ENCODE measurements at places on chromosomes 12 and 14.
A peak's percentile ranks its signal among the peaks of the same experiment; 100 is the strongest.

DNA sequence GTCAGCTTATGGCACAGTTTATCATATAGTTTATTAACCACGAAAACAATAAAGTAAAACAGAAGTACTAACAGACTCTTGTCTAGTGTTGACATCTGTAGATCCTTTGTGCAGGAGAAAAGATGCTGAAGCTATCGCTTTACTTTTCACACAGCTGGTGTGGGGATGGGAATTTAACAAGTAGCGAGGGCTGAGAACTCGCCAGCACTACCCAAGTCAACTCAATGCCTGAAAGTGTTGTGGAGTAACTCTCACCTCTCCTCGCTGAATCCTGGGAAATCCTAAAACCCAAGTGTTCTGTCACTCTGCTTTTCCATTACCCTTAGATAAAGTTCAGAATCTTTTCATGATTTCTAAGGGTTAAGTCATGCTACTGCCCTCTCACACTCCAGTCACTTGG is 264.2 kb downstream of the BMP4 start:
- DNase-seq: no peak

DNA sequence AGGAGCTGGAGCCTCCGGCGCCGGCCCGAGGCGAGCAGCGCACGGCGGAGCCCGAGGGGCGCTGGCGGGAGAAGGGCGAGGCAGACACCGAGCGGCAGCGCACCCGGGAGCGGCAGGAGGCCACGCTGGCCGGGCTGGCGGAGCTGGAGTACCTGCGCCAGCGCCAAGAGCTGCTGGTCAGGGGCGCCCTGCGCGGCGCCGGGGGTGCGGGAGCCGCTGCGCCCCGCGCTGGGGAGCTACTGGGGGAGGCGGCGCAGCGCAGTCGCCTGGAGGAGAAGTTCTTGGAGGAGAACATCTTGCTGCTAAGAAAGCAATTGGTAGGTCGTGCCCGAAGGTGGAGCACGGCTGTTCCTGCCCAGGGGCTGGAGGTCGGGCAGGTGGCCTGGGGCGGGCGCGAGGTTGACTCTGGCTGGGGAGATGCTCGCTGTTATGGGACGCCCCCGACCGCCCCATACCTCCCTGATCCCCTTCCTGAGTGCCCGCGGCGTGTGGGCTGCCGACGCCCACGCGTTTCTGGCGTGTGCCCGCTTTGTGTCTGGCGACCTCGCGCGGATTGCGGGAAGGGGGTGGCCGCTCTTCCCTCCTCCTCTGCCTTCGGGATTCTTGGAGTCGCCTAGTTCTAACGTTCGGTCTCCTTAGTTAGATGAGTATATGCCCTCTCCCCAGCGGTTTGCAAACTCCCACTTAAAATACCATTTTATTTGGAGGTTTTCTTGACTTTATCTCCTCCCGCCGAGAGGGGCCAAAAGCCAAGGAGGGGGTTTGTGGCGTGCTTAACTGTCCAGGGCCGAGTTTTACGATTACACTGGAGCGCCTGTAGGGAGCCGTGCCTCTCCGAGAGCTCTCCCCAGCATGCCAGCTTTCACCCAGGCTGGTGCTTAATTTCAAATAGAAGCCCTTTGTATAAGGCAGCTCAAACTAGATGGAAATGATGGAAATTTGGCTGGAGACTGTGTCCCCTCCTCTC is 752 bp downstream of the DACT1 start:
- peak; percentile 15 for DNase-seq

GRCh38 chr12:7872566-7873319 is at the start of gene SLC2A14:
SLC2A14 (minus strand) TSS chr12:7872915; CDS start chr12:7869880, 3,035 bp downstream.
- DNase-seq: no peak

GRCh38 chr12:29695026-29695425 is 88.7 kb downstream of the TMTC1 start:
- no peak for DNase-seq

DNA sequence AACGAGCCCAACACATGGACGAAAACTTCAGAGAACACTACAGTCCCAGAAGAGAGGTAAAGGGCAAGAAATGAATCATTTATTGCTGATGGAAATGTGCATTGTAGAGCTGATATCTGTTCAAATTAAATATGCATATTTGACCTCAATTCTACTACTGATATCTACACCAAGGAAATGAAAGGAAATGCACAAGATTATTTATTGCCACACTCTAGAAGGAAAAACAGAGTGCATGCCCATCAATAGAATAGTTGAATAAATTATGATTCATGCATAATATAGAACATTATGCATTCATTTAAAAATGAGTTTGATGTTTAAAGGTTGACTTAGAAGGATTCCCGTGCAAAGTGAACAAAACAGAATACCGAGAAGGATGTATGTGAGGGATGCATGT is 15.6 kb upstream of the NUP107 start:
- DNase-seq: no peak

- no peak for DNase-seq
Observed at GRCh38 chr12:48943221-48943620, 14.1 kb downstream of the ARF3 start.

- peak; percentile 23 for DNase-seq
Observed at GRCh38 chr12:2003676-2004112, 563 bp downstream of the DCP1B start.

DNA sequence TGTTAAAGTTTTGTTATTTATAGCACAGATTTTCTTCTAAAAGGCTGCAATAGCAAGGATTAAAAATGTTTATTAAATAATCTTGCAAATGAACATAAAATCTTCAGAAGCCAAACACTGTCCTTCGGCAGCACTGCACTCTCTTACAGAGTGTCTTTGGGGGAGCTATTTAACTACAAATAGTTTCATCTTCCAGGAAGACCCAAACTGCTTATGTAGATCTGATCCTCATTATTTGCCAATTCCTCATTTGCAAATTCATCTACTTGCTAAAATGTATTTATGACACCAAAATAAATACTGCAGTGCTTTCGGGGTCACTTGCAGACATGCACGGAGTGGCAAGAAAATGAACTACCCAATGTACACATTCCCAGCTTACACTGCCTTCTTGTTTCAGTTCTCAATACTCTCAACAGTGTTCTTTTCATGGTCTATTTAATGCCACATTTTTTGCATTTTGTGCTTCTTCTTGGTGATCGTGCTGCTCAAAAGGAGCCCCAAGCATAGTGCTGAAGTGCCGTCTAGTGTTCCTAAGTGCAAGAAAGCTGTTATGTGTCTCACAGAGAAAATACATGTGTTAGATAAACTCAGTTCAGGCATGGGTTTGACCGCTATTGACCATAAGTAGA is 128.1 kb downstream of the PRKD1 start:
- no peak for DNase-seq

- DNase-seq: no peak
Observed at GRCh38 chr14:64733899-64734298, 29.7 kb downstream of the PLEKHG3 start.

DNA sequence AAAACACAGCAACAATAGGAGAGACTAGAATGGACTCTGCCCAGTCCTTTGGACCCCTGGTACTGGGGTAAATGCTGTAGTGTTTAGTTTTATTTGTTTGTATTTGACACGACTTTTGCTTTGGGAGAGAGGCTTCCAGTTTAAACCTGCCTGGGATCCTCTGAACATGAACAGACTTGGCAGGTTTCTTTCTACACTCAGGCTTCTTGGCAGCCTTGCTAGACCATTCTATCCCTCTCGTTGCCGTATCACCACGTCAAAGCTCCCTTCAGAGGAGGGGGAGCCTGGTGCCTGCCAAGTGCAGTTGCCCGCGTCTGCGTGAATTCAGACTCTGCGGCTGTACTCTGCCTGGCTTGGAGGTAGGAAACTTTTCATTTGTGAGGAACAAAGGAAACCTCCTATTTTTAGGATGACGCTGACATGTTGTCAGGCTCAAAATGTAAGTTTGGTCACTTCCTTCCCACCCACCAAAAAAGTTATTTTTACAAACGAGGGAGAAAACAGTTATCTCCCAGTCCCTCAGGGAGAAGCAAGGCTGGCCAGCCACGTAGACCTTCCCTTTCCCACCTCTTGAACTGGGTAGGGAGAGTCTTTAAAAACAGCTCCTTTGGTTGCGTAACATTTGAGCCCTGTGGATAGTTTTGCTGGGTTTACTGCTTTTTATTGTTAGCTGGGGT is 25.9 kb downstream of the CD9 start:
- no peak for DNase-seq

- no peak for DNase-seq
Observed at GRCh38 chr12:77788231-77789168, 42.2 kb upstream of the NAV3 start.

GRCh38 chr14:88599761-88600439 is 37.1 kb downstream of the ZC3H14 start:
- no peak for DNase-seq

DNA sequence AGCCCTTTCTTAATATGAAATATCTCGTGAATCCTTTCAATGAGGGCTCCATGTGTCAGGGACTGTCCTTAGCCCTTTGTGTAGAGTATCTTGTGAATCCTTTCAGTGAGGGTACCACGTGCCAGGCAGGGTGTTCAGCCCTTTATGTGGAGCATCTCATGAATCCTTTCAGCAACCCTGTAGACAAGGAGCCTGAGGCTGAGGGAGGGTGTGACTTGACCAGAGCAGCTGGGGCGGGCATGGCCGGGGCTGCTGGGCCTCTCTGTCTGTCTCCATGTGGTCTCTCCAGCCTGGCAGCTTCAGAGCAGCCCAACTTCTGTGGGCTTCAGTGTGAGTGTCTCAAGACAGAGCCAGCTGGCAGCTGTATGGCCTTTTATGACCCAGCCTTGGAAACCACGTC is 140.2 kb downstream of the AACS start:
- DNase-seq: no peak

DNA sequence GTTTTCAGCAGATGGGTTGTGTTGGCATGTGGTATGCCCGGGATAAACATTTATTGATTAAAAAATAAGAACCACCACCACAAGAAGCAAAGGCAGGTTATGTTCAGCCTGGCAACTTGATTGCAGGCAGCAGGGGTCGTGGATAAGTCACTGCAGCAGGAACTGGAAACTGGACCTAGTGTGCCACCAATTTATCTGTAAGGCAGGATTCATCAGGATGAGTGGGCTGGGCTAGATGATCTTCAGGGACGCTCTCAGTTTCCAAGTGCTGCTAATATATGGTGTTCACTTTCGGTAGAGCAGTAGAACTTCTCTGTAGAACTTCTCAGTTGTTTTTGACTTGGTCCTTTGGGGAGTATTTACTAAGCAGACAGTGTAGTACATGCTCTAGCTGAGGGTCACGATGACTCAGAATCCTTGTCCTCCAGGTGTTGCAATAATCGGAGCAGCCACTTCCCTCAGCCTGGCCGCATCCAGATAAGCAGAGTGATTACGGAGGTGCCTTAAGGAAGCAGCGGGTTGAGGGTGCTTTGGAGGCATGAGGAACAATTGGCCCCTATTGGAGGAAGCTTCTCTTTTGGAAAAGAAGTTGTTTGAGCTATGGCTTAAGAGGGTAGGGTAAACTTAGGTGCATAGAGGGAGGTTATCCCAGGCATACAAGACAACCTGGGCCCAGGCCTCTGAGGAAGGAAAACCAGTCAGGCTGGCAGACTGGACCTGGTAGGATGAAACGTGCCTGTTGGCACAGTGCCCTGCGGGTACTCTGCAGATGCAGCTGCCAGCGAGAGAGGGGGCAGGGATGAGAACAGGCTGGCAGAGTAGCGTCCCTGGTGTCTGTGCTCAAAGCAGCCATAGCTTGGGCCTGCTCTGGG is 104.0 kb downstream of the GPR135 start:
- DNase-seq: peak; percentile 72

DNA sequence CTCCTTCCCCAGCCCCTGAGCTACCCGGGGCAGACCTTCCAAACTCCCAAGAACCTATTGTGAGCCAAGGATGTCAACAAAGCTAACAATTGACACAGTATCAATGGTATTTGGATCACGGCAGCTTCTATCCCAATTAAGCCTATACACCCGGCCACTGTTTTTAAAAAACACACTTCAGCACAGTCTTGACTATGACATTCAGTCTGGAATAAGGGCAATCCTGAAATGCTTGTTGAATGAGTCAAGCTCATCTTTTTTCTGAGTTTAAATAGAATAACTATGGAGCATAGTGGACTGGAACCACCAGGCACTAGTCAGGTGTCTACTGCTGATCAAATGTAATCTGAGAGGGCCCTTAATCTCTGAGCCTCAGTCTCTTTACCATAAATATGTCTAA is 5.7 kb downstream of the DENND5B start:
- DNase-seq: peak; percentile 57

GRCh38 chr12:103875666-103876065 is 34.6 kb upstream of the NT5DC3 start:
- DNase-seq: peak; percentile 42

GRCh38 chr12:3913278-3913677 is 40.1 kb upstream of the PARP11 start:
- no peak for DNase-seq

DNA sequence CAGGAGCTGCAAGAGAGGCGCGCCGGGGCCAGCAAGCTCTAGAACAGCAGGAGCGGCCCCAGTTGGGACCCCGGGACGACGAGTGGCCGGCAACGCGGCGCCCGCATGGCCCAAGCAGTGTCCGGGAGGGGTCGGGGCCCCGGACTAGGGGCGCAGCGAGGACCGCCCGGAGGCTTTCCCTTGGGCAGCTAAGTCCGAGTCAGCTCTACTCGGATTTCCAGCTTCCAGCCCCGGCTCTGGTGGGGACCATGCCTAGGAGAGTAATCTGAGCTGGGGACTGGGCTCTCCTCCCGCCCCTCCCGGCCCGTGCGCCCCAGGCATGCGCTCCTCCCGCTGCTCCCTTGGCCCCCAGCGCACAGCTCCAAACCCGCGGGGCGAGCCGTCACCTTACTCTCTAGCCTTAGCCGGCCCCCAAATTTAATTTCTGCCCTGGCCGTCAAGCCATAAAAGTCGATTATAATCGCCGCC is 41.6 kb upstream of the CAPRIN2 start:
- peak; percentile 67 for DNase-seq

GRCh38 chr14:51140338-51140737 is 45.4 kb upstream of the TRIM9 start:
- DNase-seq: no peak

DNA sequence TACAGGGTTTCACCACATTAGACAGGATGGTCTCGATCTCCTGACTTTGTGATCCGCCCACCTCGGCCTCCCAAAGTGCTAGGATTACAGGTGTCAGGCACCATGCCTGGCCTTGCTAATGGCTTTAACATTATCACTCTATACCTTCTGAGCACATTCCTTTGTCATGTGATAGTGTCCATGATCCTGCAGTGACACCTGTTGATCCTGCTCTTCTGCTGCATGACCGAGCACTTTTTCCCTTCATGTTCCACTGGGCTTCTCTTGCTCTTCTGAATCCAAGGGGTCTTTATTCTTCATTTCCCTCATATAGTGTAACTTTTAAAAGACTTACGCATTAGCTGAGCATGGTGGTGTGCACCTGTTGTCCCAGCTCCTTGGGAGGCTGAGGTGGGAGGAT is 11.6 kb downstream of the ZNF268 start:
- no peak for DNase-seq

- no peak for DNase-seq
Observed at GRCh38 chr14:35808076-35808637, 938 bp downstream of the RALGAPA1 start.

GRCh38 chr14:92728759-92729364 is 19.6 kb downstream of the LGMN start:
- peak; percentile 61 for DNase-seq
